ENCODE measurements at places on chromosomes 4 and X.

- no peak for DNase-seq
These were observed 82.9 kb downstream of the LAS1L start for GRCh38 chrX:65451663-65452062.

DNA sequence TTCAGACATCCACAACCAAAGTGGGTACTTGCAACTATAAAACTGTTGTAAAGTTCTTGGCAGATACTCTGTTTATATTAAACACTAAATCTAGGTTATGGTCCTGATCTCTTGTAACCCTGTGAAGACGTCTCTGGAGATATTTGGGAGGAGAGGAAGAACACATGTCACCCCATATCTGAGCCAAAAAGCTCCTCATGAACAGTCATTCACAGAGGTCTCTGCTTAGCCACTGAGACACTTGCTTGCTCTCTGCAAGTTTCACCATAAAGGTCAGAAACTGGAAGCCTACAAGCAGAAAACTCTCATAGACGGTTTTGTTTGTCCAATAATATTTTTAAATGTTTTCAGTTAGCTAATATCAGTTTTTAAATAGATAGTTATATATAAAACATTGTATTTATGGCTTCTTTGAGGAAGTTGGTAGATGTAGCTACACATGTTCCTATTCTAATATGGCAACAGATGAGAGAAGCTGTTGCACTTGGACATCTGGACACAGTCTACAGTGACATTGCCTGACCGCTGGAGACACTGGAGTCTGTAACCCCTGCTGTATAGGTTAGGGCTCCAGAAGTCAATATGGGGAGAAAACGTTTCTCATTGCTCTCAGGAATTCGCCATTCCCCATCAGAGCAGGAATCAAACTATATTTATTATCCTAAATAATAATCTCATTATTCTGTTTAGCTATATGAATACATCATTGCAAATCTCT, 73.6 kb downstream of the C4orf46 start:
- no peak for DNase-seq

GRCh38 chr4:77127837-77128621, 29.0 kb upstream of the CCNG2 start:
- no peak for DNase-seq

DNA sequence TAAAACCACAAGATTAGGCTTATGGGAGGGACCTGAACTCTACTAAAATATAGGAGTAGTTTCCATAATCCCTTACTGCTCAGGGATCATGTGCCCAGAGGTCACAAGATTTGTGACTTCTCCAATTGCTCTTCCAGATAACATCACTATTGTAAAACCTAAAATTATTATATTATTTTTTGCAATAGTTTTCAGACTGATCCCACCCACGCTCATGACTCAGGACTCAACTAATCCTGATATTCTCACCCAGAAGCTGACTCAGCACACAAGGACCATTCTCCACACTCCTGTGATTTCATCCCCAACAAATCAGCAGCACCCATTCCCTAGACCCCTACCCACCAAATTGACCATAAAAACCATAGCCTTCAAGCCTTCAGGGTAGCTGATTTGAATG, 24.0 kb upstream of the RPL34 start:
- DNase-seq = no peak

DNA sequence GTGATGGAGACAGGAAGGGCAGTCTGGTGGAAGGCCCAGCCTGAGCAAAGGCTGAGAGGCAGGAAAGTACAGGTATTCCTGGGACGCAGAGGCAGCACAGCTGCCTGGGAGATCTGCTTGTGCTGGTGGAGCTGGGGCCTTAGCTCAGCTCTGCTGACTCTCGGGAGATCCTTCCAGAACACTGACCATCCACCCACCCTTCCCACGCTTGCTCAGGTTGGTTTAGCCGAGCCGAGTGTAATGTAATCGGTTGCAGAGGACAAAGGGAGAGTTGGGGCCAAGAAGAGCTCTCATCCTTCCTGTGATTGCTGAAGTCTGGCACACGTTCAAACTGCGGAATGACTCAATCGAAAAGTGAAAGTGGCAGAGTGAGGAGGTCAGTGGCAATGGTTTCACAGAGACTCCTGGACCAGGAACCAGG, 43.1 kb upstream of the GPR78 start:
- DNase-seq = no peak

DNA sequence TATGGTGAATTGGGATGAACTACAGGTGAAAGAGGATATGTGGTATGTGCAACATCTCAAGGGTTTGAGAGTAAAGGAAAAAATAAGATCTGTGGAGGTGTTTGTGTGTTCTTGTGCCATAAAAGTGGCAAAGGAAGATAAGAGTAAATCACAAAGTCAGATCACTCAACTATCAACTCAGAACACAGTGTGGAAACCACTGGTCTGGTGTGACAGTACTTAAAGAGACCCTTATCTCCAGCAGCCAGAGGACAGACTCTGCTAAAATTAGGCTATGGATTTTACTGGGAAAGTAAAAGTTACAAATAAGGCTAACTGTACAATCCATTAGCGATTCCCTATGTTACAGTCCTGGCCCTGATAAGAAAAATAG, 54.0 kb upstream of the PRDM8 start:
- no peak for DNase-seq

DNA sequence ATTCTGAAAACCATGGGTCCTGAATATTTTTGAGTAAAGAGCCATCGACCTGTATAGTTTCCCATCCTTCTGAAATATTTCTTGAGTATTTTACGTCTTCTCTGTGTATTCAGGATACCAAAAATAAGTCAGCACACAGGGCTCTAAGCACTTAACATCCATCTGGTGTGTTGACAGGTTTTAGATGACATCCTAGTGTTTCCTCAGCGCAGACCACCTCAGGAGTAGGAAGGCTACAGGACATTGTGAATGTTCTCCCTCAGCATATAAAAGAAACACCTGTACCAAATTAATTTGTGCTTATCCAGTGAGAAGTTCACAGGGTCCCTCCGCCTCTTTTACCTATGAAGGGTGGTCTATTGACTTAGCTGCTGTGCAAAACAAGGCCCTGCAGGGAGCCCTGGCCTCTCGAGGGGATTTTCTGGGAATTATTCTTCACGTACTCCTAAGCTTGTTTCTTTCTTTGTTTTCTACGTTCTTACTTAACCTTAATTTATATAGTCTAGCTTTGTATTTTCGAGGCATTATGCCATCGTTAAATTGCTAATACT, 241.8 kb downstream of the FBXO8 start:
- no peak for DNase-seq

- DNase-seq = no peak
These were observed 1183.9 kb downstream of the RPA4 start for GRCh38 chrX:98067611-98068010.

DNA sequence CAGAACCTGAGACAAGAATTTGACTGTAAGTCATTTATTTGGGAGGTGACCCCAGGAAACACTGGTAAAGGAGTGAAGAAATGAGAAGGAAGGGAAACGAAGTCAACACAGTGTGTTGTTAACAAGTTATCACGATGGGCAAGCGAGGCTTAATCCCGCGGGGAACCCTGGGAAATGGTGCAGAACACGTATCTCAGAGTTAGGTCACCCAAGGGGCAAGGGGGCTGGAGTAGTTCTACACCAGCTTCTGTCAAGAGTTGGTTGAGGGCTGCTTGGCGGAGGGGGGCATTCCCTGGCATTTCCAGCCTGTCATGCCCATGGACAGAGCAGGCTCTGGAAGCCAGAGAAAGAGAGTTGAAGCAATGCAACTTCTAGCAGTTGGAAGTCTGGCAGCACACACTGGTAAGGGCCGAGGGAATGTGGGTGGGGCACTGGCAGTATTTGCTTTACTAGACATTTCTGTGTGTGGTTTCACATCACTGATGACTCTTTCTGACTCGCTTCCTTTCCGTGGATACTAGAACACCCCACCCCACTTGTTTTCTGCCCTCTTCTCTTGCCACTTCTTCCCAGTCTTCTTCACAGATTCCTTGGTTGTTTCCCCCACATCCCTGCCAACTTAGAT, 52.2 kb upstream of the ADGRG2 start:
- DNase-seq = no peak

GRCh38 chr4:40221744-40222143, 24.9 kb downstream of the RHOH start:
- no peak for DNase-seq

GRCh38 chr4:43132010-43132582, 239.6 kb downstream of the GRXCR1 start:
- peak; percentile 71 for DNase-seq

DNA sequence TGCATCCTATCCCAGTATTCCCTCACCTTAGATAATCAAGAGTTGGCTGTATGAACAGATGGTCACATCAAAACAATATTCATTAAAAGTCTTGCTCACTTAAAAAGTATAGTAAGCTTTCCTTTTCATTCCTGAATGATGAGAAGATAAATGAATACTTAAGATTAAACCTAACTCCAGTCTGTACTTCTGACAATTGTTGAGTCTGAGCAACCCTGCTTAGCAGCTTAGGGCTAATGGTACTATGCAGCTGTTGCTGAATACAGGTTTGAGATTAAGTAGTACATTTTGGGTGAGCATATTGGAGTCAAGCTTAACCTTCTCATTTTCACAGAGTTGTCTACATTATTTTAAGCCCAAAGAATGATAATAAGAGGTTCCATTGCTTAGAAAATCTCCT, 121.7 kb upstream of the ETNPPL start:
- DNase-seq = no peak

- DNase-seq = no peak
These were observed 875.0 kb upstream of the IGFBP7 start for GRCh38 chr4:57985161-57985560.

- no peak for DNase-seq
These were observed 127.4 kb downstream of the SLC39A8 start for GRCh38 chr4:102217775-102218355.

GRCh38 chrX:150146271-150146896, 208.1 kb upstream of the EOLA2 start:
- no peak for DNase-seq

GRCh38 chrX:18401848-18402213, 23.6 kb upstream of the CDKL5 start:
- no peak for DNase-seq

GRCh38 chrX:46636223-46636622, 62.7 kb downstream of the CHST7 start:
- no peak for DNase-seq

DNA sequence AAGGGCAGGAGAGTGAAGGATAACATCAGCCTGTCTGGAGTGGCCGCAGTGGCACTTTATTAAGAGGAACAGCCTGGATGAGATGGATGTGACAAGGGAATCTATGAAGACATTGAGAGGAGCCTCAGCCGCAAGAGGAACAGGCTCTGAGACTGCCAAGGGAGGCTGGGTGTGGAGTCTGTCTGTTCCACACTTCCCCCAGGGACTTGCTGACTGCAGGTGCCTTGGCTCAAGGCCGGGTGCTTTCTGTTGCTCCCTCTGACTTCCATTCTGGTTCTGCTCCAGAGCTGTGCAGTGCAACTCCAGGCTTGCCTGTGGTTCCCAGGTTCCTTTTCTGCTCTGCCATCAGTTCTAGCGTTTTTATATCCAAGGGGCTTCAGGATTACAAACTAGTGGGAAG, 54.6 kb downstream of the FRMPD3 start:
- DNase-seq = no peak

GRCh38 chrX:41796046-41796445, 72.1 kb downstream of the GPR82 start:
- no peak for DNase-seq

GRCh38 chr4:21882051-21882839, 66.3 kb downstream of the KCNIP4 start:
- no peak for DNase-seq

- DNase-seq = no peak
These were observed 38.9 kb downstream of the IGFBP7 start for GRCh38 chr4:57071326-57071725.

- no peak for DNase-seq
These were observed 752 bp upstream of the FGF5 start for GRCh38 chr4:80265571-80266252.

DNA sequence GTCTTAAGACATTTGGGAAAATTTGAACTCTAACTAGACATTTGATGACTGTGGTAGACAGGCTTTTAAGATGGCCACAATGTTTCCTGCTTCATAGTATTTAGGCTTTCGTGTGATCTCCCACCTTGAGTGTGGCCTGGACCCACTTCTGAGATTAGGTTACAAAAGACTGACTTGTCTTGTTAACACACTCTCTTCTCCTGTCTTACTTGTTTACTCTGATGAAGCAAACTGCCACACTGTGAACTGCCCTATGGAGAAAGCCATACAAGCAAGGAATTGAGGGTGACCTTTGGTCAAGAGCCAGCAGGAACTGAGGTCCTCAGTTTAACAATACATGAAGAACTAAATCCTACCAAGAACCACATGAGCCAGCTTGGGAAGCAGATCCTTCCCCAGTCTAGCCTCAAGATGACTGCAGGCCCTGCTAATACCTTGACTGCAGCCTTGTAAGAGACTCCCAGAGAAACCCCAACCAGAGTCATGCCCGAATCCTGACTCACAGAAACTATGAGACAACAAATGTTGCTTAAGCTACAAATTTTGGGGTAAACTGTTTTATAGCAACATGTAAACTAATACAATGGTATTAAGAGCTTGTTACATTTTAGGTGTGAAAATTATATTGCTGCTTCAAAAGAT, 20.3 kb downstream of the UBA6 start:
- no peak for DNase-seq

GRCh38 chr4:108433832-108434231, 186.5 kb upstream of the RPL34 start:
- no peak for DNase-seq

DNA sequence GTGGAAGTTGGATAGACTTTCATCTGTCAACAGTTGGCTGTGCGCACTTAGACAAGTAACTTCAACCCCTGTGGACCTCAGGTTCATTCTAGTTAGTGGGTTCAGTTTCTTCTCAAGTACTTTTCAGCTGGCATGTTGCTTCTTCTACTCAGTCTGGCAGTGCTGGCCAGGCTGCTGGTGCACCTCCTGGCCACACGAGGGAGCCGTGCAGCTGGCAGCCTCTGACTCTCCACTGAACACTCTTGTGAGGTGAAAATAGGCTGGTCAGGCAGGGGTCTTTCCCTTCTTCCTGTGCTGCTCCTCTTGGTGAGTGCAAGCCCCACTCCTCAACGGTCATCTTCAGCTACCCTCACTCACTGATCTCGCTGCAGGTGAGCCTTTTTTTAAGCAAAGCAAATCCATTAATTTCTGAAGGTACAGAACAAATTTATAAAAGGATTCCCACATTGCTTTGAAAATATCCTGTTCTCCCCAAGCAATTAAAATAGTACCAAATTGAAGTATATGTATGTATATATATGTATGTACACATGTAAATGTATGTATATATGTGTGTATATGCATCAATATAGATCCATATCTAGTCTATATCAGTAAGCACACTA, 30.6 kb downstream of the LONRF3 start:
- peak; percentile 58 for DNase-seq

DNA sequence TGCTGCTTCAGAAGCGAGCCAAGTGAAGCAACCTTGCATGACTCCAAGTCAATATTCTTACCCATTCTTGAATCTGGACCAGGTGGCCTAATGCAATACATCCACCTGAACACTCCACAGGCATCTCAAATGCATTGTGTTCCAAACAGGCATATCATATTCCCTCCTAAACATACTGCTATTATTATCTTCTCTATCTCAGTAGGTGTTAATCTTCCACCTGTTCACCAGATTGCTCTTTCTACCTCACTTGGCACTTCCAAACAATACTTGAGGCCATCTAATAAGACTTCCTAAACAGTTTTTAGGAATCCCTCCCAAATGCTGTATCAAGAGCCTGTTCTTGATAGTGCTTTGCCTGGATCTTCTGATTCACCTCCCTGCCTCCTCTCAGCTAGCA, 90.7 kb downstream of the GPRIN3 start:
- DNase-seq = no peak

GRCh38 chr4:118226311-118227010, 126.3 kb downstream of the PRSS12 start:
- no peak for DNase-seq

Data from ecto neural progenitor cell (in vitro differentiated cells).